GM20000 (cell line): ENCODE measurements at places on chromosomes 7 and 10.

GRCh38 chr10:49240946-49241345 lies 52.8 kb upstream of the TMEM273 start:
- DNase-seq: no peak

DNA sequence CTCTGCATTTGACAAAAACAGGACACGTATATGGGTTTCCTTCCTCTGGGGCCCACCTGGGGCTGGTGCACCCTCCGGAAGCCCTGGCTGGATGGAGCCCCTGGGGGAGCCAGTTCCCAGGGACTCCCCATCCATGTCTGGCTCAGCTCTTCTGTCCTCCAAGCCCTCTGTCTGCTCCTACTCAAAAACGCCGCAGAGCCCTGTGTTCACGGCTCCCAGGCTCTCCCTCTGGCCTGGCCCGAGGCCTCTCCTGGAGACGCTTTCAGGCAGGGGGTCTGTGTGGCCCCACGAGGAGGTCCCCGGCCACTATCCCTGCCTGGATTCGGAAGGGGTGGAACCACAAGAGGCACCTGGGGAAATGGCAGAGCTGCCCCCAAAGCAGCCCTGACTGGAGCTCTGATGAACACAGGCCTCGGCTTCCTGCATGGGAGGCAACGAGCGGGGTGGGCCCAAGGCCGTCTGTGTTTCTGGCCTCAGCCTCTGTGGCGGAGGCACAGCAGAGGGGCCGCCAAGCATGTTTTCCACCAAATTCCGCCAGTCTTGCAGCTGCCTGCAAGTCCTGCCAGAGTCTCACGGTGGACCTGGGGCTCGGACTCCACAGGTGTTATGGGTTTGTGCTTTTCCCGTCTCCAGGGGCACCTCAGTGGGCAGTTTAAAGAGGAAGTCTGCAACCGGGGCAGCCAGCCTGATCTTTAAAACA lies 22.6 kb upstream of the INPP5A start:
- DNase-seq: peak; percentile 52

DNA sequence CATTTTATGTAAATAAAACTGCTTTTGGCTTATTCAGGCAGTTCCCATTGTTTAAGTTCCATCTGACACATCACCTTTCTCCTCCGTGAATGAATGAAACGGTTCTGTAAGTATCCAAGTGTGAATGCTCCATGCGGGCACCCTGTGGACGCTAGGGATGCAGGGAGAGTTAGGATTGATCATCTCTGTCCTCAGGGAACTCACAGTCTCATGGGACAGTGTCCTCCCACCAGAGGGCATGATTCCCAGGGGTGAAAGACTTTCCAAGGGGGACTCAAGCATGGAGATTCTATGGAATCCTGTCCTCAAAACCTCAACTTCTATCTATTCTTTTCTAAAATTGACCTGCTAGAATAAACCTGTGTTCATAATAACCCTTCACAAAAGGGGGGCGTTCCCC lies 98.8 kb downstream of the HECW1 start:
- no peak for DNase-seq

GRCh38 chr10:49404321-49404878 lies 8.5 kb upstream of the DRGX start:
- no peak for DNase-seq

DNA sequence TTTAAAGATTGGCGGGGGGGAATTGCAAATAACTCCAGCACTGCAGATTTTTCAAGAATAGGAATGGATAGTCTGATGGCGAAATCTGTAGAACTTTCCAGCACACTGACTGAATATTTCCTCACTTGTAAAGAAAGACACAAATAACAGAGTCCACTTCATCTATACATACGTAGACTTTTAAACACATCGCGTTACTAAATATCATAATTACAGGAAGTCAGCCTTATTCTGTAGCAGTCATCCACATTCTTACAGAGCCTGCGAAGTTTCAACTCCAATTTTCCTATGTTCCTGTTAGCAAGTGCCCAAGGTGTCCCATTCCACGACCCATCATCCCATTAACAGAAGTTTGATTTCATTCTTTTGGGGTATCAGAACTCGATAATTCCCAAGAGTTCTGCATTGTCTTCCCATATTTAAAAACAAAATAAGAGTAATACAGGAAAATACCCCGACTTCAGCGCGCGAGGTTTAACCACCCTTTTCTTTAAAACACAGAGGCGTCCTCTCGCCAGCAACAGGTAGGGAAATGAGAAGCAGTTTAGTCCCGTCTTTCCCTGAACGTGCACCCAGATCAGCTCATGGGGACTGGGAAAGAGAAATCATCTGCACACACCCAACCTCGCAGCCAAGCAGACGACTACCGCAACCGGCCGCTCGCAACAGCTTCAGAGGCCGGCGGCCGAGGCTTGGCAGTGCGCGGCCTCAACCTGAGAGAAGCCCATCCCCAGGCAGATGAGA lies 880 bp downstream of the HERC4 start:
- peak; percentile 13 for DNase-seq

- DNase-seq: peak; percentile 47
Observed at GRCh38 chr7:106717955-106718871, 57.3 kb upstream of the CCDC71L start.

- no peak for DNase-seq
Observed at GRCh38 chr10:129768437-129769355, 195.4 kb downstream of the EBF3 start.

GRCh38 chr10:65570143-65571010 lies 1355.5 kb upstream of the LRRTM3 start:
- DNase-seq: no peak

DNA sequence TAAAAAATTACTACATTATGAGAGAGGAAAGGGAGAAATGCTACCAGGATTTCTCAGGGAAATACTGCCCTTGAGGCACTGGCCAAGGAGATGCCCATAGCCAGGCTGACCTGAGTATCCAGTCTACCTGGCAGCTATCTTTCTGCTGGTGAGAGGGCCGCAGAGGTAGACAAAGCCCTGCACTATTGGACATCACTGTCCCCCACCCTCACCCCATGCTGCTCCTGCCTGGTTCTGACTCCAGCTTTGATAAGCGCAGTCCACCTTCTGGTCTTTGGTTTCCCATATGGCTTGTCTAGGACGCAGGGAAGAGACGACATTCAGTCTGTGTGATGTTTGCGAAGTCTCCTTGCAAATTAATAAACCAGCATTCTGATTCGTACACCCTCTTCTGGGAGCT lies 3.7 kb downstream of the ITPRIP start:
- DNase-seq: no peak

- DNase-seq: no peak
Observed at GRCh38 chr7:71424166-71425035, 292.5 kb downstream of the GALNT17 start.

GRCh38 chr7:40015790-40016296 lies 65.8 kb downstream of the CDK13 start:
- peak; percentile 54 for DNase-seq

GRCh38 chr7:42452356-42452755 lies 215.3 kb upstream of the GLI3 start:
- DNase-seq: no peak

DNA sequence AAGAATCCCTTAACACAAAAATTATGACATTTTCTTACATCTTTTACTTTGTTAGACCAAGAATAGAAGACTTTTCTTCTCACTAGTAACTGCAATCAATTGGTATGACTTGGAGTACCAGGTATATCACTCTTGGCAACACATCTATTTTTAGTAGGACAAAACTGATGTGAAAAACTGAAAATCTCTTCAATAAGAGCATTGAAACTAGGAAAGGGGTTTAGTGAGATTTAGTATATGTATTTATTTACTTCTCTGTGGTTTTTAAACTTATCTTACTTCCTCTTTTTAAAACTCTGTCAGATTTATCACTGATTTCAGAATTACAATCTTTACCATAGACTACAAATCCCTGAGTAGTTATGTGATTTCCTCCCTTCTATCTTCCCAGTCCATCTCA lies 366.2 kb downstream of the PCDH15 start:
- DNase-seq: no peak

GRCh38 chr7:42332605-42333222 lies 95.7 kb upstream of the GLI3 start:
- no peak for DNase-seq

GRCh38 chr10:129537151-129537550 lies 70.1 kb downstream of the MGMT start:
- no peak for DNase-seq

GRCh38 chr7:90532231-90532929 lies 62.9 kb downstream of the PTTG1IP2 start:
- peak; percentile 19 for DNase-seq

DNA sequence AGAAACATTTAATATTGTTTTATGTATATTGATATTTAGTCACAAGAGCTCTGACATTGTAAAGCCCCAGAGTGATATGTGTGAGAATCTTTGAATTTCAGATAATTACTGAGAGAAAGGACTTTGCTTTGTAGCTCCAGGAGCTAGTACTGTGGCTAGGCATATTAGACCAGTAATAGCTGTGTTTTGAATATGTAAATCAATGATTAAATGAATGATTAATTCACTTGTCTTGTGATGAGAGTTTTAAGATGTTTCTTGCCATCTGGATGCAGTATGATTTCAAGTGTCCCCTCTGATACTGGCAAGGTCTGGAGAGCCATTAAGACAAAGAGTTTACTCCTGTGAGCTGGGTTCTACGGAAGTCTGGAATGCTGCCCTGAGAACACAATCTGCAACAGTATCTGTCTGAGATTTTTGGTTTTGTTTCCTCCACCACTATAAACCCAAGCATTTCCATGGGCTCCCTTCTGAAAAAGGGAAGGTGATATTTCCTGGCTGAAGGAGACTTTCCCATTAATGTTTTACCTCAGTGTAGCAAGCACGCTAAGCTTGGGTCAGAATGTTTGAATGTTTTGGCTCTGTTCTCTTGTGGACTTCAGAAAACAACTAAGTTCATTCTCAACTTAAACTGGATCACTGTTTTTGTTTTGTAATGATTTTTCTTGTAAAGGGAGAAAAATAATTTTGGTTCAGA lies 61.3 kb upstream of the BICC1 start:
- DNase-seq: no peak

GRCh38 chr7:40519009-40519408 lies 384.2 kb downstream of the SUGCT start:
- DNase-seq: no peak

GRCh38 chr10:6516929-6517284 lies 63.2 kb downstream of the PRKCQ start:
- DNase-seq: no peak
